Natural killer cell (primary cell): ENCODE measurements at places on chromosomes 11 and 22.

GRCh38 chr22:26563022-26563421, 26.9 kb downstream of the TPST2 start:
- DNase-seq, result no peak

GRCh38 chr22:38338772-38339379, 21.6 kb upstream of the CSNK1E start:
- DNase-seq, result no peak

DNA sequence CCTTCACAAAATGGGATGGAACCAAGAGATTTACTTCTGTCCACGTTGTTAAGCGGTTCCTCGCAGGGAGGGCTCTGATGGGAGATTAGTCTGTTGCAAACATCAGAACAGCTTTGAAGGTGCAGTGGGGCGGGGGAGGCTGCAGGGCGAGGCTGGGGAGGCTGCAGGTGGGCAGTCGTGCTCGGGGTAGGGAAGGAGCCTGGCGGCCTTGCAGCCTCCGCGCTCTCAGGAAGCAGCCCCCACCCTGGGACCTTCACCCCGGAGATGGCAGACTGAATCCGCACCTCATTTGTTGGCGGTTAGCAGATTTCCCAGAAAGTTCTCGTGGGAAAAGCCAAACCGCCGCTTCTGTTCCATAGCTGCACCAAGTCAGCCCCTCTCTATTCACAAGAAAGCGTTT, 237.3 kb downstream of the BRD1 start:
- DNase-seq, result no peak

GRCh38 chr11:64959498-64959897, 12.4 kb downstream of the MAJIN start:
- no peak for DNase-seq

GRCh38 chr11:63874511-63874910, 35.6 kb downstream of the MARK2 start:
- no peak for DNase-seq

GRCh38 chr11:6196396-6196795, 2.6 kb upstream of the OR52W1 start:
- no peak for DNase-seq

DNA sequence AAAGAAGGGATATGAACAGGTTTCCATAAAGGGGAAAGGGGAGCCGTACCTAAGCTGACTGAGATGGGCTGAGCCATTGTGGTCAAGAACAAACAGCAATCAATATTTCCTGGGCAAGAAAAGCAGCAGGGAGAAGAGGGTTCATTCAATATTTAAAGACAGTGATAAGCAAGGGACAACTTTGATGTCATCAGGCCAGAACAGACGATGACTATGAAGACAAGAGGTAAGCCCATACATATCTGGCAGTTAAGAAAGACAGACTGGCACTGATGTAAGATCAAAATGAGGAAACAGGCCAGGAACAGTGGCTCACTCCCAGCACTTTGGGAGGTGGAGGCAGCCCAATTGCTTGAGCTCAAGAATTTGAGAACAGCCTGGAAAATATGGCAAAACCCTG, 2.4 kb downstream of the OR5A2 start:
- DNase-seq, result no peak

DNA sequence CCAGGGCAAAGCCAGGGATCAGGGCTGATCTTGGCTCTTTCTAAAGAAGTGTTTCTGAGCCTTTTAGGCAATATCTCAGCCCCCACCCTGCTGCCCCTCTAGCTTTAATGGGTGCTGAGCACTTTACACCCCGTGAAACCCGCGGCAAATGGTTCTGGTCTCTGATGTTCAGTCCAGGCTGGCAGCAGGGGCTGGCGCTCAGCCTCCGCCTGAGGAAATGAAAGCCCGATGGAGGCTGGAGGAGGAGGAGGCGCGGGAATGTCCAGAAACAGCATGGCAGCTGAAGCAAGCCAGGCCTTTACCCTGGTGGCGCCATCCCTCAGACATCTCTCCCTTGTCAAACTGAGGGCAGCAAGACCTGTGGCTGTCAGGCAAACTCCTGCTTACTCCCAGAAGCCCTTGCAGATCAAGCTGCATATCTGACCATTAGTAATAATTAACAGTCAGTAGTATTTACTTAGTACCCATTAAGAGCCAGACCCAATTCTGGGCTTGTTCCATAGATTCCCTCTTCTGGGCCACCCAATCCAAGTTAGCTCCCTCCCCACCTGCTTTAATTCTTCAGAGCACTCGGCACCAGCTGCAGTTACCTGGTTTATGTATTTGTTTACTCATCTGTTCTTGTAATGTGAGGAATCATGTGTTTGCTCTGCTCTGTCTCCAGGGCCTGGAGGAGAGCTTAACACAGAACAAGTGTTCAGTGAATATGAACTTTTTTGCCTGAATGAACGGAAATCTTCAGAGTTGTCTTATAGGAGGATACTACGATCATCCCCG, 15.0 kb upstream of the ALX4 start:
- DNase-seq, result no peak

GRCh38 chr11:63762654-63763495, 5.7 kb downstream of the ZFTA start:
- DNase-seq, result no peak

DNA sequence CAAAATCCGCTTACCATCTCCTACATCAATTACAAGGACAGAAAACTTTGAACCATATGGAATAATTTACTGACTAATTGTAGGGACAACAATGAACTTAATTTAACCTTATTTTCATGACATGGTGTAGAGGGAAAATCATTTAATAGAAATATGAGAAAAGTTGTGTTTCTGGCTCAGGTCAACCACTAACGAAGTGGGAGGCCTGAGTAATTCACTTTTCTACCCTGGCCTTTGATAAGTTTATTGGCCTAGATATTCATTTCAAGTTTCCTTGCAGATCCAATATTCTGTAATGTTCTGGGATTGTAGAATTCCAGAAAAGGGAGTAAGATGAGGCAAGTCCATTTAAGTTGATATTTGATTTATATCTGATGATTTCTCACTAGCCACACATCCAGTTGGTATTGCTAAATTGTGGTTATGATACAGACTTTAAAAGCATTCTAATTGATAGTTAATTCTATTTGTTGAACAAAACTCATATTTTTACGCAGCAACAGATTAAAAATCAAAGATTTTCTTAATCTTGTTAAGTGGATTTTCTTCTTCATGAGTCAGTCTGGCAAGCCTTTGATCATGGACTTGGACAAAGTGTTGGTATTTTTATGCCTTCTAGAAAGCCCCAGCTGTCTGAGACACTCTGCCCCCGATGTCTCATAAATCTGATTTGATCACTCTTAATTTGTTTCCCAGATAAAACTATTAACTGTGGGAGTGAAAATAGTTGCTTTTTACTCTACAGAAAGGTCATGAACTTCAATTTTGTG, 336.5 kb downstream of the TMEM135 start:
- DNase-seq, result no peak

DNA sequence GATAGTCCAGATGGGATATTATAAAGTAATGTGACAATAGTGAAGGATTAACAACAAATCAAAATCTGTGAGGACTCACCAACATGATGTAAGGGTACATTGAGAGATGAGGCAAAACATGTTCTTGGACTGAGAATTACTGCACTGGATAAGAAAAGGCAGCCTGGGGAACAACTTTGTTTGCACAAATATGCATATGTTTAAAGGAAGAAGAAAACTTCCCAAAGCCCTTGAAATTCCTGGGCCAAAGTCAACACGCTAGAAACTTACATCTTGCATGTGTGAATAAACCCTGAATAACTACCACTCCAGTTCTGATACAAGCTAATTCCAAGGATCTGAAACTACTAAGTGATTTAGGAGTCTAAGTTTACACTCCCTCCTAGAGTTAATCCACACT, 1.1 kb downstream of the OR52A5 start:
- DNase-seq, result no peak

- peak; percentile 36 for DNase-seq
These were observed 14.3 kb downstream of the TP53AIP1 start for GRCh38 chr11:128928400-128928799.

GRCh38 chr11:48341466-48341865, 16.7 kb downstream of the OR4C3 start:
- DNase-seq, result peak; percentile 42

DNA sequence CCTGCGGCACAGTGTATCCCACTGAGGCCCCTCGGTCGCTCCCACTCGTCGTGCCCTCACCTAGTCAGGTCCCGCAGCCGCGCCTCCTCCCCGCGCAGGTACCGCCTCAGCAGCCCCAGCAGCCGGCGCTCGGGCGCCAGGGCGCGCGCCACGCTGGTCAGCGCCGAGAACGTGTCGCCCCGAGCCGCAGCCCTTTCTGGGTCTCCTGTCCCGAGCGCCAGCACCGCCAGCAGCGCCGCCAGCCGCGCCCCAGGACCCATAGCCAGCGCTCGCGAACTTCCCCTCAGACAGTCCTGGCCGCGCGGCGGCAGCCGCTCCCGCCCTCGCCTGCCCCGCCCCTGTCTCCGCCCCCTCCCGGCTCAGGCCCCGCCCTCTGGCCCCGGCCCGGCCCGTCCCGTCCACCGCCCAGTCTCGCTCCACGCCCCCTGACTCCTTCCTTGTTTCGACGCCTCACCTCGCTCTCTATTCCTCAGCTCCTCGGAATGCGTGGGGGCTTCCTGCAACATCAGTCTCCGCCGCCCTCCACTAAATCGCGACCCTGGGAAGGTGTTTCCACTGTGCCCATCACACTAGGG, at the start of gene P4HA3:
TSS of gene P4HA3 (minus strand) at position 289 of the 575 bp plus-strand sequence. CDS start at position 260, 29 bp downstream.
- peak; percentile 51 for DNase-seq

DNA sequence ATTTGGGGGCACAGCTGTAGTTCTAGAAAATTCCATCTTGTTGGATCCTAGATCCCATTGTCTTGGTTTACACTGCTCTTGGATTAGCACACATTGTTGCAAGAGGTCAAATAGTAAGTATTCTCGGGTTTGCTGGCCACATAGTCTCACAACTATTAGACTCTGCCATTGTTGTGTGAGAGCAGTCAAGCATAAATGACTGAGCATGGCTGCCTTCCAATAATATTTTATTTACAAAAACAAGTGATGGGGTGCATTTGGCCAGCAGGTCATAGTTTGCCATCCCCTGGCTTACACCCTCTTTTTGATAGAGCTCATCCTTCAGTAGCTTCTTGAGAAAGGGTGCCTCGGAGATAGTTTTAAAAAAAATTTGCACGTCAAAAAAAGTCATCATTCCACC, 77.9 kb upstream of the ALX4 start:
- no peak for DNase-seq

- DNase-seq, result no peak
These were observed 44.2 kb downstream of the FBXO7 start for GRCh38 chr22:32518848-32519247.

GRCh38 chr11:70092959-70093715, 15.0 kb downstream of the ANO1 start:
- DNase-seq, result no peak

- peak; percentile 29 for DNase-seq
These were observed 1.3 kb upstream of the PATZ1 start for GRCh38 chr22:31347251-31348008.

DNA sequence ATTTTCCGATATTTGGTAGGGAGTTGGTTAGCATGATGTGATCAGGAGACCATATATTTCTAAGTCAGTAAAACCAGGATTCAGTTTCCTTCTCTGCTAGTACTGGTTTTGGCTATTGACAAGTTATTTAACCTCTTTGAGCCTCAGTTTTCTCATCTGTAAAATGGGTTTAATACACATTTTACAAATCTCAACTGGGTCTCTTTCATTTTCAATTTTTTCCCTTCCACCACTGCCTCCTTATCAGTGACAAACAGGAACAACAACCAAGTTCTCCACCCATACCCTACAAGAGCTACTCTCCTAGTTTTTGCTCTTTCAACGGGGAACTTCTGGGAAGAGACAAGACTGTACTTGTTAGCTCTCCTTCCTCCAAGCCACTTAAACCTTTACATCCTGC, 6.2 kb upstream of the APLP2 start:
- DNase-seq, result no peak

- DNase-seq, result no peak
These were observed 18.7 kb downstream of the RNF141 start for GRCh38 chr11:10522276-10522675.

GRCh38 chr22:31944700-31945442, 536 bp downstream of the YWHAH start:
- DNase-seq, result peak; percentile 61

DNA sequence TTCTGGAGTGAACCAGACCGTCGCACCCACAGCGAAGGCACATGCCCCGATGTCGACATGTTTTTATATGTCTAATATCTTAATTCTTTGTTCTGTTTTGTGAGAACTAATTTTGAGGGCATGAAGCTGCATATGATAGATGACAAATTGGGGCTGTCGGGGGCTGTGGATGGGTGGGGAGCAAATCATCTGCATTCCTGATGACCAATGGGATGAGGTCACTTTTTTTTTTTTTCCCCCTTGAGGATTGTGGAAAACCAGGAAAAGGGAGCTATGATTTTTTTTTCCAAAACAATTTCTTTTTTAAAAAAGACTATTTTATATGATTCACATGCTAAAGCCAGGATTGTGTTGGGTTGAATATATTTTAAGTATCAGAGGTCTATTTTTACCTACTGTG, 49.2 kb upstream of the OR4B1 start:
- DNase-seq, result no peak

DNA sequence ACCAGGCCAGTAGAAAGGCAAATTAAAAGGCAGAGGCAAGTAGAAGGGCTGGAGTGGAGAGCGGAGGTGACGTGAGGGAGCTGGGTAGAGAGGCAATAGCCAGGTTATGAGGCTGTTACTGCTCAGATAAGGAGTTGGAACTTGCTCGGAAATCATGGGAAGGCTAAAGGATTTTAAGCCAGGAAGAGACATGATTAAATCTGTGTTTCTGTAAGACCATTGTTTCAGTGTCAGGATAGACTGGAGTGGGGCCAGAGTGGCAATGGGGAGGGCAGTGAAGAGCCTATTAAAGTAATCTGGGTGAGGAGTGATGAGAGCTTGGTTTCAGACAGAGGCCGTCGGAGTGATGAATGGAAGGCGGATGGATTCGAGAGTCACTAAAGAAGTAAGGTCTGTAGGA, 39.0 kb downstream of the GRAMD1B start:
- no peak for DNase-seq

- DNase-seq, result no peak
These were observed 38.0 kb downstream of the MRGPRD start for GRCh38 chr11:68942751-68943271.

DNA sequence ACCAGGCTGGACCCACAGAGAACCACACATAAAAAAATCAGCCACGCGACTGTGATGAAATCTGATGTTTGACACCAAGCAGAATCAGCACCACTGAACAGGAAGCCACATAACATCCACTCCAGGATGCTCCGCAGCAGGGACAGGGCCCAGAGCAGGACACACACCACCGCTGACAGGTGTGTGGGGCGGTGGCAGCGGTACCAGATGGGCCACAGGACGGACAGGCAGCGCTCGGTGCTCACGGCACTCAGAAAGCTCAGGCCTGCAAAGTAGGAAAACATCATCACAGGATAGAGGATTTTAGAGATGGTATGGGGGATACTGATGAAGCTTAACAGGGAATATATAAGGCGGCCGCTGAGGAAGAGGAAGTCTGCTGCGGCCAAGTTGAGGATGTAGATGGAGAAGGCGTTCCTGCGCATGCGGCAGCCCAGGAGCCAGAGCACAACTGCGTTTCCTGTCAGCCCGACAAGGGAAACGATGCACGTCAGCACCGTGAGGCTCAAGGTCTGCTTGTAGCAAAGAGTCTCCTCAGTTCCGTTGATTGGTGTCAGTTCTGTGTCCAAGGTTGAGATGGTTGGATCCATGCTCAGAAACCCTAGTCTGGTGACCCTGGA, 4.9 kb downstream of the MRGPRX1 start:
- DNase-seq, result no peak

- DNase-seq, result peak; percentile 27
These were observed 35.6 kb downstream of the ETS1 start for GRCh38 chr11:128551611-128552335.
